DMS153 (cell line): ENCODE measurements at places on chromosomes 4 and X.

DNA sequence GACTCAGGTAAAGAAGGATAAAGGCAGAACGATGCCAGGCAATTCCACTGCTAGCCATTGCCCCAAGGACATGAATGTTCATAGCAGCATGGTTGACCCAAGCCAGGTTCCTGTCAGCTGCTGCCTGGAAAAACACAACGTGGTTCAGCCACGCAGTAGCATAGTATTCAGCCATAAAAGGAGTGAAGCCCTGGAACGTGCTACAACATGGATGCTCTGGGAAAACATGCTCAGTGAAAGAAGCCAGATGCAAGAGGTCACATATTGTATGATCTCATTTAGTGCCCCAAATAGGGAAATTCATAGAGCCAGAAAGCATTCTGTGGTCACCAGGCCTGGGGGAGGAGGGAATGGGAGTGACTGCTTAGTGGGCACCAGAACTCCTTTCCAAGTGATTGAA is 129.8 kb downstream of the GPR143 start:
- DNase-seq = no peak

GRCh38 chrX:15334561-15334960 is 762 bp downstream of the PIGA start:
- DNase-seq = no peak

DNA sequence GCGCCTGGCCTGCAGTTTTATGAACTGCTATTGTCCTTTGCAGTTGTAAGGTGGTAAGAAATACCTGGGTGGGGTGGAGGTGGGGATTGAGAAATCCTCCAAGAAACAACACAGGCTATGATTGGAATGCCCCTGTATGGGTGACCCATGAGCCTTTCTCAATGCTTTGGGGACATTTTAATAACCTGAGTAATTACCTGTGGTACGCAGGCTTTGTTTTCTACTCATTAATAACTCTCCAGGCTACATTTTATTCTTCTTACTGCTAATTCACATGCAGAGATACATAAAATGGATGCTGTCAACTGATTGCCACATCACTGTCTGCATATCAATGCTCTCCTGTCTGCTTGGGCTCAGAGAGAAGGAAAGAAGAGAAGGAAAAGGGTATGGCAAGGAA is 41.8 kb downstream of the PHEX start:
- DNase-seq = no peak

DNA sequence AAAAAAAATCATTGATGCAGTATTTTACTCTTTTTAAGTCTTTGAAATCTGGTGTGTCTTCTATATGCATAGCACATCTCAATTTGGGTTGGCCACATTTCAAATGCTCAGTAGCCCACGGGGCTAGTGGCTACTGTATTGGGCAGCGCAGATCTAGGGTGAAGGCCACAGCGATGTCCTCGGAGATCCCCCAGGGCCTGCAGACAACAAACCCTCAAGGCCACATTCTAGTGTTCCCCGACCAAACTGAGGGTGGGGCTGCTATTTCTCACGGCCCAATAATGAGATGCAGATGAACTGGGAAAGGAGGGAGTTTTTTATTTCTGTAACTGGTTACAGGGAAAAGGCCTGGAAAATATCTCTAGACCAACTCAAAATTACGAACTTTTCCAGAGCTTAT is 23.6 kb downstream of the NYX start:
- DNase-seq = no peak

DNA sequence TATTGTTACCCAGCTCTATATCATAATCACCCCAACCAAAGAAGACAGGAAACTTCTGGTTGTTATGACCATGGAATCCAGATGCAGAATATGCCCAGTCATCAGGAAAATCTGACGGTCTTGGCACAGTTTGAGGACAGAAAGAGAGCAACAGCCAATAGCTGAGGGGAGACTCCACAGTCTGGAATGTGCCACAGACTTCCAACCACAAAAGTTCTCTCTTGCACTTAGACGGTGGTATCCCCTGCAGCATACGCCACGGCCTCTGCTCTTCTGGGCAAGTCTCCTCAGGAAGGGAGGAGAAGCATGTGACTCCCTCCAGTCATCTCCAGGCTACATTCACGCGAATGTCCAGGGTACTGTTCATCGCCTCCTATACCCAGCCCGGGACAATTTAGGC is 18.4 kb downstream of the ZNF827 start:
- no peak for DNase-seq

DNA sequence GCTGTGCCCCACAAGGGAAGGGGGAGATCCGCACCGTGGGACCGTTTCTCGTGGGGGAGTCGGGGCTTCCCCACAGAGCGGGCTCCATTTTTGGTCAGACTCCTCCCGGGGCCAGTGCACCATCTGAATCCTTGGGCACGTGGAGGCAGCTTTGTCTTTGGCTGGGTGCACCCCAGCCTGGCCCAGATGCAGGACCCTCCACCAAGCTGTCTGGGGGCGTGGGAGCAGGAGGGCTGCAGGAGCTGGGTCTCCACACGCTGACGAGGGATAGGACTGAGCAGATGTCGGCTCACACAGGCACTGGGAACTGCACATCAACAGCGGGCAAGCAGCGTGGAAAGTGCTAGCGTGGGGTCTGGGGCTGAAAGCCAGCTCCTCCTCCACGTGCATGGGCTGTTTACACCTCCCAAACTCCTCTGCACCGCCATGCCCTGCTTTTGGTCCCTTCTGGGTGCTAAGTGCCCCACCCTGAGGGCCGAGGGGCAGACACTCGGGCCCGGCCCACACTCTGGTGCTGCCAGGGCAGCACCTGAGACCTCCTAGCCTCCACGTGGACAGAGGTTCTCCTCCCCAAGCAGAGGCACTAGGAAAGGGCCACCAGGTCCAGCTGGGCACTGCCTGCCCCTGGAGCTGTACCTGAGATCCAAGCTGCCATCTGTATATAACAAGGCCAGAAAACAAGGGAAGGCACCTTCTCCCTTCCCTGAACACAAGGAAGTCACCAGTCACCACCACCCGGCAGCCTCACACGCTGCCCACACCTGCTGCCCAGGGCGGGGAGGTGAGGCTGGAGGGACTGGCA is 13.8 kb downstream of the DGKQ start:
- DNase-seq = no peak

GRCh38 chr4:136136601-136137000 is 1395.7 kb downstream of the PCDH18 start:
- DNase-seq = no peak

GRCh38 chrX:133881893-133882292 is 103.5 kb downstream of the GPC3 start:
- no peak for DNase-seq

DNA sequence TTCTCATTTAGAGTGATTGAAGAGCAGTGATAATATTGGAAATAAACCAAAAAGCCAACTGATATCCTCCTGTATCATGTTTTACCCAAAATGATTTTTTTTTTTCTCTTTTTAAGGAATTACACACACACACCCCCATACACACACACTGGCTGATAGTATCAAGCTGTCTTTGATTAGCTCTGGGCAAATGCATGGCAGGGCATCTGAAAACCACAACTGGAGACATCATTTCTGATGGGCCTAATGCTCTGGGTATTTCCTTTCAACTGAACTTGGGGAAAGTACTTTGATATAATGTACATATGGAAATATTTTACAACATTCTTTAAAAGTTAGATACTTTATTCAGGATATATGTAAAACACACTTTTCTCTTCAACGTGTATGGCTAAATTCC is 14.2 kb upstream of the OSTC start:
- DNase-seq = no peak

- peak; percentile 57 for DNase-seq
Measured at GRCh38 chr4:85968945-85969819, 390.7 kb downstream of the MAPK10 start.

DNA sequence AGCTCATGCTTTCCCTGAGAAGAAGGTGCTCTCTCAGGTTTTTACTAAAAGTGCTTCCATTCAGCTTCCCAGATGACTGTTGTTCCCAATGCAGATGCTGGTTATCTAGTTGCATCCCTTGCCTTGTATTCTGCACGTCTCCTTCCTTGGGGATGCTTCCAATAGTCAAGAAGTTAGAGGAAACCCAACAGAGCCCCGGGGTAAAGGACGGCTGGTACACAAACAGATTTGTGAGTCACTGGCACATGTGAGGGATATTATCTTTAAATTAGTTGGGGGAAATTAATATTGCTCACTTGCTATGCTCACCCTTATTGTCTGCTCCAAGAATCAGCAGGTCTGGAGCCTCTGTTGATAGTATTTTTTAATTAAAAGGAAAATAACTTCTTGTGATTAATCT is 465.2 kb upstream of the BOD1L1 start:
- no peak for DNase-seq

- no peak for DNase-seq
Measured at GRCh38 chrX:38628587-38628986, 67.2 kb downstream of the TSPAN7 start.

DNA sequence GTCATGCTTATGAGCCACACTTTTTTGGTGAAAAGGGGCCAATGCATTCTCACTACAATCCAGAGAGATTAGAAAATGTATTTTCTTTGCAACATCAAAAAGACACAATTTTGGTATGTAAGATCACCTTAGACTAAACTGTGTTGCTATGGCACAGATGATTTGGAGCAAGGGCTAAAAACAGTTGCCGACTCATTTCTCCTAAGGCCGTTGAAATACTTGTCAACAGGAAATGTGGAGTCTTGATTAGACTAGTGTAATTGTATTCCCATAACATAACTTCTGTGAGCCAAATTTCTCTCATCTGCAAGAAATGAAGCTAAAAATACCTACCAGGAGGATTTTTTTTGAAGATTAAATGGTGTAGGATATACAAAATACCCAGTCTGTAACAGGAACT is 2547.7 kb downstream of the ARAP2 start:
- no peak for DNase-seq

DNA sequence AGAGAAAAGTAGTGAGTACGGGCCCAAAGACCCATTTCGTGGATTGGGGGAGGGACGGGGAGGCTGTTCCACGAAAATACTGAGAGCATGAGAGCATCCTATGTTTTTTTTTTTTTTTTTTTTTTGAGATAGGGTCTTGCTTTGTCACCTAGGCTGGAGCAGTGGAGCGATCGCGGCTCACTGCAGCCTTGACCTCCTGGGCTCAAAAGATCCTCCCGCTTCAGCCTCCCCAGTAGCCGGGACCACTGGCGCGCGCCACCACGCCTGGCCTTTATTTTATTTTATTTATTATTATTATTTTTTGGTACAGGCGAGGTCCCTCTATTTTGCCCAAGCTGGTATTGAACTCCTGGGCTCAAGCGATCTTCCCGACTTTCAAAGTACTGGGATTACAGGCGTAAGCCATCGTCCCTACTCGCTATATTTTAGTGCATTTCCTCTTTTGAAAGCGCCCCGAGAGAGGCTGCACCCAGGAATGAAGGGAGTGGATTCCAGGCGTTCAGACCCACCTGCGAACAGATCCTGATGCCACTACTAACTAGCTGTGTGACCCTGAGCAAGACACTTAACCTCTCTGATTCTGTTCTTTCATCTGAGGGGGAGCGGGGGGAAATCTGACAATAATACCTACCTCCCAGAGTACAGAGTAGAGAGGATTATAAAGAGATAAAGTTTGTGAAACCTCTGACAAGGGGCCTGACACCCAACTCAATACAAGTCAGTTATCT is 5.4 kb upstream of the MSX1 start:
- DNase-seq = no peak

- peak; percentile 46 for DNase-seq
Measured at GRCh38 chr4:144575181-144575580, 70.8 kb upstream of the HHIP start.

- DNase-seq = no peak
Measured at GRCh38 chr4:151304226-151304625, 21.2 kb downstream of the SH3D19 start.

DNA sequence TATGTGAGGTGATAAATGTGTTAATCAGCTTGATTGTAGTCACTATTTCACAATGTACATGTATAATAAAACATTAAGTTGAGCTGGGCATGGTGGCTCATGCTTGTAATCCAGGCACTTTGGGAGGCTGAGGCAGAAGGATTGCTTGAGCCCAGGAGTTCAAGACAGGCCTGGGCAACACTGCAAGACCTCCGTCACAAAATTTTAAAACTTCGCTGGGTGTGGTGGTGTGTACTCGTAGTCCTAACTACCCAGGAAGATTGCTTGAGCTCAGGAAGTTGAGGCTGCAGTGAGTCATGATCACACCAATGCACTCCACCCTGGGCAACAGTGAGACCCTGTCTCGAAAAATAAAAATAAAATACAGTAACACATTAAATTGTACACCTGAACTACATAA is 20.1 kb downstream of the LYAR start:
- DNase-seq = no peak

GRCh38 chr4:8255698-8256441 is 13.7 kb upstream of the HTRA3 start:
- DNase-seq = no peak

- no peak for DNase-seq
Measured at GRCh38 chrX:97334850-97335249, 451.1 kb downstream of the RPA4 start.

- no peak for DNase-seq
Measured at GRCh38 chr4:102321260-102321995, 23.9 kb downstream of the SLC39A8 start.

DNA sequence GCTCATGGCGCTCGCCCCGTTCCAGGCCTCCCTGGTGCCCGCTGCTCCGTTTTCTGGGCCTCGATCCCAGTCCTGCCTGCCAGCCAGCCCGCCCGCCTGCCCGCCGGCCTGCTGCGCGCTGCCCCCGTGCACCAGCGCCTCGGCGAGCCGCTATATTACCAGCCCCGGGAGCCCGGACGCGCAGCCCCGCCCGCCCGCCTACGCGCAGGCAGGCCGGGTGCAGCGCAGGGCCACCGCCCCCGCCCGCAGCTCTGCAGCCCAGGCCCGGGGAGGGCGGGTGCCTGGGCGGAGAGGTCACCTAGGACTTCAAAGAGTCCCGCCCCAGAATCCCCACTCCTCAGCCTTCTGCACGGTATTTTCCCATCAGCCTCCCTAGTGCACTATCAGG is at the start of gene MAOB:
MAOB (minus strand) TSS at position 157 of the 388 bp plus-strand sequence; CDS start at position 6, 151 bp downstream.
- no peak for DNase-seq

GRCh38 chr4:64014647-64015046 is 394.6 kb downstream of the TECRL start:
- DNase-seq = no peak

GRCh38 chr4:48195374-48195773 is 61.3 kb upstream of the TXK start:
- peak; percentile 84 for DNase-seq

DNA sequence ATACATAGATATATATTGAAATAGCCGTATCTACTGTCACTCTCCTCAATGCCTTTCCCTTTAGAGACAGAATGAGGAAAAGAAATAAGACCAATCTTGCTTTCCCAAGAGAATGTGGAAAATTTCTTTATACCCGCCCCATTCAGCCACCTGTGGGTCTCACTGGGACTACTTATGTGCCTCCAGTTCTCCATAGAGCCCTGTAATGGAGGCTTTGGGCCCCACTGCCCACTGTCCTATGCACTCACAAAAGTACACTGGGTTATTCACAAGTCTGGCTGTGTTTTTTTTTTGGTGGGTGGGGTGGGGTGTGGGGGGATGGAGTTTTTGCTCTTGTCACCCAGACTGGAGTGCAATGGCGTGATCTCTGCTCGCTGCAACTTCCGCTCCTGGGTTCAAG is 70.4 kb upstream of the ELOVL6 start:
- DNase-seq = no peak

DNA sequence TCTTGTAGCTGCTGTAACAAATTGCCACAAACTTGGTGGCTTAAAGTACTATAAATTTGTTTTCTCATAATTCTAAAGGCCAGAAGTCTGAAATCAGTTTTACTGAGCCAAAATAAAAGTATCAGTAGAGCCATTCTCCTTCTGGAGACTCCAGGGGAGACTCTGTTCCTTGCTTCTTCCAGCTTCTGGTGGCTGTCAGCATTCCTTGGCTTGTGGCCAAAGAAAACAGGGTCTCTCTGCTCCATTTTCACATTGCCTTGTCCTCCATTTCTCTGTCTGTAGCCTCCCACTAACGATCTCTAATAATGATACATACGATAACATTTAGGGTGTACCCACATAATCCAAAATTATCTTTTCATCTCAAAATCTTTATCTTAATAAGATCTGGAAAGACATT is 200.4 kb downstream of the MAB21L2 start:
- no peak for DNase-seq
